ENCODE measurements at places on chromosomes 1 and 21.

DNA sequence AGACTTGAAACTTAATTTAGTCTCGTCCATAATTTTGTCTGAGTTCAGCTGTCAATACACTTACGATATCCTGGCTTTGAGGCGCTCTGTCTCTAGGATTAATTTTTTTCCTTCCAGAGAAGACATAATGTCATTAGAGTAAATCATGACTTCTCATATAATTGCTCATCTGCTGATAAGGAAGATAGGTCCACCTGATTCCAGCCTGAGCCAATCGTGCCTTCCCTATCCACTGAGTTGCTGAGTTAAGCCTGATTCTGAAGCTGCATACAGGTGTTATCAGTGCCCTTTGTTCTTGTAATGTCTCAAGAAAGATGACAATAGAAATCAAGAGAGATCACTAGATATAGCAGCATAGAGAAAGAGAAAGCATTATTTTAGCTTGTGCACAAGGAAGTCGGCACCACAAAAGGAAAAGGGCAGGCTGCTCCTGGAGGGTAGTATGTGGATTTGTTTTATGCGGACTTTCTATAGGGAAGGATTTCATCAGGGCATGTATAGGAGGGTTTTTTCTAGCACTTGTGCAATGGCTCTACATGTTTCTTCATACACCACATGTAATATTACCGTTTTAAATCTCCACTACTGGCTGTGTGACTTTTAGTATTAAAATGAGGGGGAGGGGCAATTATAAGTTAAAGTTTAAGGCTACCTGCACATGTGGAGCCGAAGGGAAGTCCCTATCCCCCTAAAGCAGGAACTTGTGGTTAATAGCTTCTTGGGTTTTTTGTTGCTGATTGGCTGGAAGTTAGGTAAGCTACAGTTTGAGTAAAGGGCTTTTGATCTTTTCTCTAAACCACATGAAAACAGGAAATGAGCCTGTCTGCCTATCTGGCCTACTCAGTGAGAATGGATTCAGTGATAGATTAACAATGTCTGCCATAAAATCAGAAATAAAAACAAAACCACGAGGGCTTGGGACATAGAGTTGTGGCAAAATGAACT is 133.4 kb downstream of the PLPPR5 start:
- no peak for DNase-seq

- DNase-seq, result no peak
Observed at GRCh38 chr1:154348429-154349076, 23.2 kb downstream of the ATP8B2 start.

GRCh38 chr1:85581802-85582686 is 1.5 kb downstream of the CCN1 start:
- no peak for DNase-seq

DNA sequence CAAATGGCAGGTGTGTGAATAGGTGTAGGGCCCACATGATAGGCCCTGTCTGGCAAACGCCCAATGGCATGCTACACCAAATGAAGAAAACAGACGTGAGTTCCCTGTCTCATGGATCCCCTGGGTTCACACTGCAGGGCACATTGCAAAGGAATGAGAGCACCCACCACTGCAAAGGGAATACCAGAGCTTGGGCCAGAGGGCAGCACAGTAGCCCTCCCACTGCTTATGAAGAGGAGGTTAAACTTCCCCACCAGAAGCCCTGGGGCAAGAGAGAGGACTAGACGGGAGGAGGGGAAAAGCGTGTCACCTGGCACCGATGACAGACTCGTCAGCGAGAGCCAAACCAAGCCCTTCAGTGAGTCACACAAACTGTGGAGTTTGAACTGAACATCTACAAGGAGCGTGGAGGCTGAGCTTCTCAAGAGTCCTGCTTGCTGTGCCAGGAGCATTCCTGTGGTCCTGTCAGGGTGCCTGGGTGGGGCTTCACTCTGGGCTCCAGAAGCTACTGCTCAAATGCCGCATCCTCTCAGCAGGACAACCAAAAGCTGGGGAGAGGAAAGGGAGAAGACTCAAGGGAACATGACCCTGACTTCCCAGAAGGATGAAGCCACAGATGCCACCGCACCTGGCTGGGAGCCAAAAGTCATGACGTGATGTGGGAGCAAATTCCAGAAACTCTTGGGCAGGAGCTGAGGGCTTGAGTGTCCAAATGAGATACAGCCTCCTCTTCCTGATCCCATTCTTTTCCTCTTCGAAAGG is 61.1 kb downstream of the TOMM20 start:
- no peak for DNase-seq

DNA sequence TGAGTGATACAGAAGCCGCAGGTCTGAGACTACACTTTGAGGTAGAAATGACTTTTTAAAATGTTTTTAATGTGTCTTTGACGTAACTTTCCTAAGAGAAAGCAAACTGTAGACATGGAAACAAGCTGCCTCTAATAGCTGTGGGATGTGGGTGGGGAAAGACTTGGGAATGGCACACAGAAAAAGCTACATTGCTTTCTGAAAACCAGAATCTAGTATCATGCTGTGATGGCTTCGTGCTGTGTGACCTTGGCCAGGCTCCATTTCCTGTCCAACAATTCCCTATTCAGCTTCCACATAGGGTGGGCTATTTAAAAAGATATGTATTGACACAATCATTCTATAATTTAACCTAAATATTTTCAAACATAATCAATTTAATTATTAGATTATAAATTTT is 909.1 kb downstream of the NCAM2 start:
- no peak for DNase-seq

- DNase-seq, result no peak
Observed at GRCh38 chr21:20639026-20639425, 359.2 kb upstream of the NCAM2 start.

- DNase-seq, result no peak
Observed at GRCh38 chr1:4586611-4587160, 67.7 kb upstream of the AJAP1 start.

DNA sequence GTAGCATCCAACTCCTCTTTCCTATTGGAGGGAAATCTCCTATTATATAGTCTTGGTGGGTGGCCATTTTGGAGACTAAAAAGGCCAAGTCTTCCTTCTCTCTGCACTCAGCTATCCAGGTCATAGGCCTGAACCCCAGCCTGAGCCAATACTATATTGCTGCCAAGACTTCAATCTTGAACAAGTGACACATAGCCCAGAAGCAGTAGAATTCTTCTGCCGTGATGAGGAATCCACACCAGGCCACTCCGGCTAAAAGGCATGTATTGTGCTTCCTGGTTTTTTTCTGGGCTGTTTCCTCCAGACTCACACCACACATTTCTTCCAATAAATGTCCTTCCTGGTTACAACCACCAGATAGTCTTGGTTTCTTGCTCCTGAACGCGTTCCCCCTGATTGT is 43.0 kb downstream of the ATF3 start:
- no peak for DNase-seq

DNA sequence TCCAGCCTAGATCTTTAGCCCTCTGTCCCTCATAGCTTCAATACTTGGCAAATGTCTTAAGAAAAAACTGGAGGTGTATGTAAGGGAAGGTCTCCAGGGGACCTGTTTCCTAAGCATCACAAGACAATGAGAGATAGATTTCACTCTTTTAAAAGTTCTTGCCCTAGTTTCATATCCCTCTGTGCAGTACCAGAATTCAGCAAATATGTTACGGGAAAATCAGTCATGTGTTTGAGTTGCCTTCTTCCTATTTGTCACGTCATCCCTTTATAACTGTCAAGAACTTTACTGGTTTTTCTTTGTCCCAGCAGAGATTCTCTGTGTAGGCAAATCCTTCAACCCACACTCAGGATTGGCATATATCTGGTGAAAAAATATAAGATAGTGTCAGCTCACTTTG is 32.3 kb downstream of the DNASE2B start:
- no peak for DNase-seq

GRCh38 chr1:231931146-231931545 is 304.6 kb downstream of the DISC1 start:
- no peak for DNase-seq

DNA sequence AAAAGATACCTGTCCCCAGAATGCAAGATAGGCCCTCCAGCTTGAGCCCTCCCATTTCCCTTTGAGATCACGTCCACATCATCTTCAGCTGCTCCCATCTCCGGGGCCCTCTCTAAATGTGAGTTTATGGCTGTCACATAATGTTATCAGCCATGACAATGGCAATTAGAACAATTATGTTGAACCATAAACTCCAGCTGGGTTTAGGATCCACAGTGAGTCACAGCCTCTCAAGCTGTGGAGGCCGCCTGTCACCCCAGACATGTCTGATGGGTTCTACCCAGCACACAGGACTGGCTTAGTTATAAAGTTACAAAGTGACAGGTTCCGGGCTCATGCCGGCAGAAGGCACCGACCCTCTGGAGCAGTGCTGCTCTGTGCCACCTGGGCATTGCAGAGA is 597.3 kb downstream of the PTPRU start:
- DNase-seq, result no peak

GRCh38 chr1:30704765-30705509 is 18.4 kb downstream of the MATN1 start:
- DNase-seq, result no peak

DNA sequence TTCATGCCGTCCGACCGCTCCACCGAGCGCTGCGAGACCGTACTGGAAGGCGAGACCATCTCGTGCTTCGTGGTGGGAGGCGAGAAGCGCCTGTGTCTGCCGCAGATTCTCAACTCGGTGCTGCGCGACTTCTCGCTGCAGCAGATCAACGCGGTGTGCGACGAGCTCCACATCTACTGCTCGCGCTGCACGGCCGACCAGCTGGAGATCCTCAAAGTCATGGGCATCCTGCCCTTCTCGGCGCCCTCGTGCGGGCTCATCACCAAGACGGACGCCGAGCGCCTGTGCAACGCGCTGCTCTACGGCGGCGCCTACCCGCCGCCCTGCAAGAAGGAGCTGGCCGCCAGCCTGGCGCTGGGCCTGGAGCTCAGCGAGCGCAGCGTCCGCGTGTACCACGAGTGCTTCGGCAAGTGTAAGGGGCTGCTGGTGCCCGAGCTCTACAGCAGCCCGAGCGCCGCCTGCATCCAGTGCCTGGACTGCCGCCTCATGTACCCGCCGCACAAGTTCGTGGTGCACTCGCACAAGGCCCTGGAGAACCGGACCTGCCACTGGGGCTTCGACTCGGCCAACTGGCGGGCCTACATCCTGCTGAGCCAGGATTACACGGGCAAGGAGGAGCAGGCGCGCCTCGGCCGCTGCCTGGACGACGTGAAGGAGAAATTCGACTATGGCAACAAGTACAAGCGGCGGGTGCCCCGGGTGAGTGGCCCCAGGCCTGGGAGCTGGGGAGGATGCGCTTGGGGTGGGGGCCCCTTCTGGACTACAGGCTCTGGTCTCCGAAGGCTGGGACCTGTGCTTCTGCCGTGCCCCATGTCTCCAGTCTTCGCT is 1.1 kb downstream of the SKI start:
- DNase-seq, result no peak

DNA sequence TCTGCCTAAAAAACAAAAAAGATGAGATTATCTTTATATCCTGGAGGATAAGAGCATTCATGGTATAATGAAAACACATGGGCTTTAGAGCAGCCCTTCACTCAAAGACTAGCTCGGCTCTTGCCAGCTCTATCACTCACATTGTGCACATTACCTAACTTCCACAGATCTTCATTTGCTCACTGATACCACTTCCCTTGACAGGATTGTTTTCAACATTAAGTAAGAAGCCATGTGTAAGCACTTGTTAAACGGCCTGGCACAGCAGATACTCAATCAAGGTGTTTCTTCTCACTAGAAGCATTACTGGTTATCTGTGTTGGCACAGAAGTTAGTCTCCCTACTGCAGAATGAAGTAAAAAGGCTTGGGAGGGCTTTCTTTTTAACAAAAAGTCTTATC is 18.7 kb downstream of the LPGAT1 start:
- no peak for DNase-seq

DNA sequence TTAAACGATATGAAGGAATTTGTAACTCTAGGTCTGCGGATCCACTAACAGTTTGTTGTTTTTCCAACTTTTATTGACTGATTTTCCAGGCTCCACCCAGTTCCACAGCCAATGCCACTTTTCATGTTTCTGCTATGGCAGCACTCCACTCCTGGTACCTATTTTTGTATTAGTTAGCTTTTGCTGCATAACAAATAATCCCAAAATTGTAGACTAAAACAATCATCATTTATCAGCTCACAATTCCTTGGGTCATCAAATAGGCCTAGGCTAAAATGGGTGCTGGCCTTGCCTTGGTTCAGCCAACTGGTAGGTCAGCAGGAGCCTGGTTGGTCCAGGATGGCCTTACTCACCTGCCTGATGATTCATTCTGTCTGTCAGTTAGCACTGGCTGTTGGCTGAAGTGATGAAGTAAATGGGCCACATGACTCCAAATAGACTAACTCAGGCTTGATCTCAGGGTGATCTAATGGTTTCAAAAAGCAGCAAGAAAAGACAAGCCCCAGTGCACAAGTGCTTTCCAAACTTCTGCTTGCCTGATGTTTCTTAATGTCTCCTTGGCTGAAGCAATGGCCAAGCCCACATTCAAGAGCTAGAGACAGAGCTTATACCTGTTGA is 3.2 kb upstream of the C8B start:
- no peak for DNase-seq

DNA sequence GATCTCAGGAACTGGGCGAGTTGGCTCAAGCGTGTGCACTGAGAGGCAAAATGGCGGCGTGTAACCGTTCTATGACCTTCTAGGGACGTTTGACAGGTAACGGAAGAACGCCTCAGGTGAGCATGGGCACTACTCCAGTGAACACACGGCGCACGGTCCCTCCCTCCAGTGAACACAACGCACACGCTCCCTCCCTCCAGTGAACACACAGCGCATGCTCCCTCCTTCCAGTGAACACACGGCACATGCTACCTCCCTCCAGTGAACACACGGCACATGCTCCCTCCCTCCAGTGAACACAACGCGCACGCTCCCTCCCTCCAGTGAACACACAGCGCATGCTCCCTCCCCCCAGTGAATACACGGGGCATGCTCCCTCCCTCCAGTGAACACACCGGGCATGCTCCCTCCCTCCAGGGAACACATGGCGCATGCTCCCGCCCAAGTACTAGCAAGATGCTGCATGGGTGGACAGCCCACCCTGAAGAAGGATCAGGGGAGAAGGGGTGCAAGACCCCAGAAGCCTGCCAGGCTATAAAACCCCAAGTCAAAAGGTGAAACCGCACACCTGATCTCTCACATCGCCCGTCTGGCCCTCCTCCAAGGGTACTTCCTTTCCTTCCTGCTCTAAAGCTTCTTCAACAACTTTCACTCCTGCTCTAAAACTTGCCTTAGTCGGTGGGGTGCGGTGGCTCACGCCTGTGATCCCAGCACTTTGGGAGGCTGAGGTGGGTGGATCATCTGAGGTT is 3.5 kb downstream of the C1orf159 start:
- no peak for DNase-seq

- DNase-seq, result no peak
Observed at GRCh38 chr21:42578761-42579415, 65.2 kb downstream of the SLC37A1 start.

DNA sequence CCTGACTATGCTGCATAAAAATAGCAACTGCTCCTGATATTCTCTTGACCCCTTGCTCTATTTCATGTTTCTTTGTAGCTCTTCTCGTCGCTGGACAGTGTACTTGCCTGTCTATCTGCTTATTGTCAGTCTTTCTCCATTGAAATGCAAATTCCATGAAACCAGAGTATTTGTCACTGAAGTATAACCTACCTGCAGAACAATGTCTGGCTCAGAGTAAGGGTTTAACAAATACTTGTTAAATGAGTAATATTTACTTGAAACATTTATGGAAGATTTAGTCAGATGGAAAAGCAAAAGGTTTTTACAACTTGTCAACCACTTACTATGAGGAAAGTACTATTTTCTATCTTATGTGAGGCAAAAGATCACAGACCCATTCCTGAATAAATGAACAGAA is 19.9 kb upstream of the ERICH3 start:
- no peak for DNase-seq
